Activated effector memory CD4-positive, alpha-beta T cell treated with anti-CD3 and anti-CD28 coated beads, Interleukin-2, amount 50 U/mL, for 16 hours (primary cell): ENCODE measurements at places on chromosomes 13 and 19.

- DNase-seq, result no peak
Measured at GRCh38 chr19:40339018-40339728, 9.0 kb downstream of the C19orf47 start.

DNA sequence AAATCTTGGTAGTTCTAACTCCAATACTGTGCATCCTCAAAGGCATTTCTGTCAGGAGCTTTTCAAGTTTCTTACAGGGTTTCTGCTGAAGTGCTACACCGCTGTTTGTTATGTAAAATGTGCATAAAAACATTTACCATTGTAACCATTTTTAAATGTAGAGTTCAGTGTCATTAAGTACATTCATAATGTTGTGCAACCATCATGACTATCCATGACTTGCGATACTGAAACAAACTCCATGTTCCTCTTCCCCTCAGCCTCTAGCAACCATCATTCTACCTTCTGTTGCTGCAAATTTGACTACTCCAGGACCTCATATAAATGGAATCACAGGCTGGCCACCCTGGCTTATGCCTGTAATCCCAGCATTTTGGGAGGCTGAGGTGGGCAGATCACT, 14.4 kb upstream of the SLC25A42 start:
- no peak for DNase-seq

- DNase-seq, result peak; percentile 36
Measured at GRCh38 chr13:111667757-111668156, 347.3 kb downstream of the TEX29 start.

DNA sequence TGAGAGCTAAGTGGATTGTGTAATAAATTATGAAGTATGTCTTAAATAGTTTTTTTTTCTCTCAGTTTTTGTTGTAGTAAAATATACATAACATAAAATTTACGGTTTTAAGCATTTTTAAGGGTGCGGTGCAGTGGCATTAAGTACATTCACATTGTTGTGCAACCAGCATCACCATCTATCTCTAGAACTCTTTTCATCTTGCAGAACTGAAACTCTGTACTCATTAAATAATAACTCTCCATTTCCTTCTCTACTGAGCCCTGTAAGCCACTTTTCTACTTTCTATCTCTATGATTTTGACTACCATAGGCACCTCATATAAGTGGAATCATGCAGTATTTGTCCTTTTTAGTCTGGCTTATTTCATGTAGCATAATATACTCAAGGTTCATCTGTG, 87.1 kb downstream of the GJA3 start:
- DNase-seq, result no peak

DNA sequence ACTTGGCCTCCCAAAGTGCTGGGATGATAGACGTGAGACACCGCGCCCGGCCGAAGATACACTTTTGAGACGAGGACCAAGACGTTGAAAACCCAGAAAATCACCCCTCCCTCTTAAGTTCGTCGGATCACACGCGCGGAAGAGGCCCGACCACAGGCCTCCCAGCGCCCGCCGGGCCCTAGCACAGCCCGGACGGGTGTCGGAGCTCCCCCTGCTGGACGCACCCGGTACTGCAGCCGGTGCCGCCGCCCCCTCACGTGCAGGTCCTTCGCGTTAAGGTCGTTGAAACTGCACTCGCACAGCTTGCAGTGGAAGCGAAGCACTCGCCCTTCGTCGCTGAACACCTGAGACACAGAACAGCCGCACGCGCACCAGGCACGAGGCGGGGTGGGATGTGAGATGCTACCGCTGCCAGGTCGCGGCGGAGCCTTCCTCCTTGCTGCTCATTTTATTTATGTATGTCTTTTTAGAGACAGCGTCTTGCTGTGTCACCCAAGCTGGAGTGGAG, 35.7 kb upstream of the MATK start:
- peak; percentile 95 for DNase-seq

GRCh38 chr13:48637601-48638000, 16.1 kb upstream of the CYSLTR2 start:
- no peak for DNase-seq

GRCh38 chr19:51542699-51543098, 11.2 kb upstream of the SIGLEC6 start:
- no peak for DNase-seq

DNA sequence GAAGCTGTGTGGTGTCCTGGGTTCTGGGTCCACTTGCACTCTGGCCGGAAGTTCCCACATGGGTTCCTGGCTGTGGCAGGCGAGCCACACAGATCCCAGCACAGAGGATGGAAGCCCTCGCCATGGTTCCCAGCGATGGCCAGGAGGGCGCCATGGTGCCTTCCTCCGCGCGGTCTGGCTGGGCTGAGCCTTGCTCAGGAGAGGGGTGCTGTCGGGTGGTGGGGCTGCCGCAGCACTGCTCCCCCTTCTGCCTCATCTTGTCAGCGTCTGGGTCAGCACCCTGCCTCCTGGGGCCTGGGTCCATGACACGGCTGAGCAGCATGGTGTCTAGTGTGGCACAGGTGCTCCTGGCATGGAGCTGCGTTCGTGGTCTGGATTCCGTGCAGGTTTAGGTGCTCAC, 33.5 kb downstream of the DOT1L start:
- DNase-seq, result no peak

DNA sequence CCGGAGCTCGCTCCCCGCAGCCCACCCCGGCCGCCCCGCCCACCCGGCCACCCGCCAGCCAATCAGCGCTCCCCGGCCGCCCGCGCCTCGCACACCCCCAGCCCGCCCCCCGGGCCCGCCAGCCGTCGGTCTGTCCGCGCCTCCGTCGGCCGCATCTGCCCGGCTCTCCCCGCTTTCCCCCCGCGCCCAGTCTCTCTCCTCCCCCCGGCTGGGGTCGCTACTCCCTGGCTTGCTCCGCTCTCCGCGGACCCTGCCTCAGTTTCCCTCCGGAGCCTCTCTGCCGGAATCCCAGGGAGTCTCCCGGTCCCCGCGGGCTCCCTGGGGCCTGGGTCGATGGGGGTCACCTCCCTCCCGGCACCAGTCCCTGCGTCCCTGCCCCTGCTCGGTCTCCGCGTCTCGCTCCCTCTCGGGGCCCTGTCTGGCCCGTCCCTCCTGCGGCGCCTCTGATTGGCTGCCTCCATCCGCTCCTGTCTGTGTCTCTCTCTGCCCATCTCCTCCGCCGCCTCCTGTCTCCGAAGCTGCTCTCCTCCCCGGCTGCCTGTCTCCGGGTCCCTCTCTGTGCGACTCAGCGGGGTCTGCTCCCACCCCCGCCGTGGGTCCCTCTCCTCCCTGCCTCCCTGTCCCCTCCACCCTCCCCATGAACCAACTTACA, 484 bp downstream of the IL11 start:
- DNase-seq, result peak; percentile 73

DNA sequence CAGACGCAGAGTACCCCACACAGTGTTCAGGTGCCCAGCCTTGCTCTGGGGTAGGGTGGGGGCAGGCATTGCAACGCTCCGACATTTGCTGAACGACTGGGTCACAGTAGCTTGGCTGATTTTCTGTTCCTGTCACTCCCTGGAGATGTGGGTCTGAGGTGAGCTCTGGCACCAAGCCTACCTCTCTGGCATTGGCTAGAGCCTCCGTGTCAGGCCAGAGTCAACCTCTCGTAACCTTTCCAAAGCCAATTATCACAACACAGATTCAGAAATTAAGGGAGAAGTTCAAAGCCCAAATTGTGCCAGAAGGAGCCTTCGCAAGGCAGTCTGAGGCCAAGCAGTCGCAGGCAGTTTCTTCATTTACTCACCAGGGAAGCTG, 117.2 kb downstream of the IRS2 start:
- no peak for DNase-seq

DNA sequence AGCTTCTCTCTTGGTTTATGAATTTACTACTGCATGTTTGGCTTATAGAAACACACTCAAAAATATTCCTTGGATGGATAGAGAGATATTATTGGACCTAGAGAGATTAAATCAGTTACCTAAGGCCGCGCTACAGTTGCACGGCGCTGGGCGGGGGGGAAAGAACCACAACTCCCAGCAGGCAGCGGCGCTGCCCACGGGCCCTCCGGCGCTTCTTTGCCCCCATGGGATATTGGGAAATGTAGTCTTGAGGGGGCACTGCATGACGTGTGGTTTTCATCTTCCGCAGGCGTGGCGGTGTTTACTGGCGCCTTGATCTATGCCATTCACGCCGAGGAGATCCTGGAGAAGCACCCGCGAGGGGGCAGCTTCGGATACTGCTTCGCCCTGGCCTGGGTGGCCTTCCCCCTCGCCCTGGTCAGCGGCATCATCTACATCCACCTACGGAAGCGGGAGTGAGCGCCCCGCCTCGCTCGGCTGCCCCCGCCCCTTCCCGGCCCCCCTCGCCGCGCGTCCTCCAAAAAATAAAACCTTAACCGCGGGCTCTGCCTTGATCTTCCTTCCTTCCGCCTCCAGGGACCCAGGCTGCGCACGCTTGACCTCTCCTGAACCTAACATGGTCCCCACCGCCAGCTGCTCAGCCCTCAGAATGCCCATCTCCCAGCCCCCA, 4.8 kb downstream of the EMP3 start:
- peak; percentile 94 for DNase-seq

DNA sequence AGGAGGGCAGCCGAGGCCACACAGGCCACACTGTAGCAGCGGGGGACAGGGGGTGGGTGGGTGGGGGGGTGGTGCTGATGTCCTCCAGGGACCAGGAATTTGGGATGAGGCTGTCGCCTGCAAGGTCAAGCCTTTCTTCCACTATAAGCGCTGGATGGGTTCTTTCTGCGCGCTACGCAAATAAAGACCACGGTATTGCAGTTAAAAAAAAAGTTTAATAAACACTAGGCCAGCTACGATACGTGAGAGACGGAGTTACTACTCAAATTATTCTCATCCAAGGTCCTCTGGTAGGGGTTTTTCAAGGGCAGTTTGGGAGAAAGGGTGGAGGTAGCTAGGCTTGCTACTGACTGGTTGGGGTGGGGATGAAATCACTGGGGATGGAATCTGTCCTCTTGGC, 508 bp upstream of the ZNF44 start:
- no peak for DNase-seq

DNA sequence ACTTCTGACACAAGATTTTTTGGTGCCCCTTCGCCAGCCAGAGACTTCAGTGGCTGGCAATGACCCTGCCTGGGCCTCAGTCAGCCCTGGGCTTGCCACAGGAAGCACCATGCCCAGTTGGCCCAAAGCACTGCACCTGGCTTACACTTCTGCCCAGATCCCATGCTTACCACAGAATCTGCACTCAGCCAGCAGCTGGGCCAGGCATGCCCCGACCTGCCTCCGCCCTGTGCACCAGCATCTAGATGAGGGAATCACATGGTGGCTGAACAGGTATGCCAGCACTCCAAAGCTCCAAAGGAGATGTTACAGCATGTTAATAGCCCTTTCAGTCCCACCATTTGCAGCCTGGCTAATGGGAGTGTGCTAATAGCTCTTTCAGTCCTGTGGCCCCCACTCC, 690.9 kb downstream of the SLITRK6 start:
- DNase-seq, result no peak

- peak; percentile 91 for DNase-seq
Measured at GRCh38 chr19:3125900-3126524, 9.8 kb upstream of the GNA15 start.

DNA sequence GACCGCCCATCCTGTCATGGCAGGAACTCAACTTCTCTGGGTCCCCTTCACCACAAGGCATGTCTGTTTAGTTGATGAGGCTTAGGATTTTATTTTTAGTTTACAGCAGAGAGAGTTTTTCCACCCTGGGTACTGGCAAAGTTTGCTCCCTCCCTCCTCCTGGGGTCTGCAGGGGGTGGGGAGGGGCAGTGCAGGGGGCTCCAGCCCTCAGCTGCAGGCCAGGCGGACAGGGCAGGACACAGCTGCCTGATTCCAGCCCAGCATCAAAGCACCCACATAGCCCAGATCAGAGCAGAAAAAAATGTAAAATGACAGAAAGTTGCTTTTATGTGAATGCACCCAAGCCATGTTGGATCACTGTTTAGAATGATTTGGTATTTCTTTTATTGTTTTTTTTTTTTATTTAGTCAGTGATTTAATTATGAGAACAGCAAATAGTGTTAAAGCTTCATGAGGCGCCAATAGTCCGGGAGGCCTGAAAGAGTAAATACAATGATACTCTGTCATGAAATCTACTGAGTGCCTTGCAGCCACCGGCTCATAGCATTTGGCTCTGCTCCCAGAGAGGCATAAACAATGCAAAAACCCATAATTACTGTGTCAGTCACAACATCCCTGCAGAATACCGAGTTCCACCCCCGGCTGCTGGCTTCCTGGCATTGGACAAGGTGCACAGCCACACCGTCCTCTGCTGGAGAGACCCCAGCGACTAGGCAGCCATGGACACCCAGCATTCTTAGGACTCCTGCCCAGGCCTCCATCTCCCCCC, 923.5 kb downstream of the UQCRFS1 start:
- no peak for DNase-seq

DNA sequence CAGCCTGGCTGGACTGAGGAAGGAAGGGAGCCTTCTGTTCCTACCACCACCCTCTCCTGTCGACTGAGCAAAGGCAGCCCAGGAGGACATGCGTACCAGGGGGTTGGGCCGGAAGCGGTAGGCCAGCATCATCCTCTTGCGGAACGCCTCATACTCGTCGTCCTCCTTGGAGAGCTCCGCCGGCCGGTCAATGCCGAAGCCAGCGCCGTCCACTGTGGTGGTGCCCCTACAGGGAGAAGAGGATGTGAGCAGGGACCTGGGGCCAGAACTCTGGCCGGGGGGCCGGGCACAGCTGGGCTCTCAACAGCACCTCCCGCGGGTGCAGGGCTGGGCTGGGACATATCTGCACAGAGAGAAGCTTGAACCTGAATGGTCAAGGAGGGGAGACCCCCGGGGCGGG, 3.8 kb upstream of the TM6SF2 start:
- no peak for DNase-seq

DNA sequence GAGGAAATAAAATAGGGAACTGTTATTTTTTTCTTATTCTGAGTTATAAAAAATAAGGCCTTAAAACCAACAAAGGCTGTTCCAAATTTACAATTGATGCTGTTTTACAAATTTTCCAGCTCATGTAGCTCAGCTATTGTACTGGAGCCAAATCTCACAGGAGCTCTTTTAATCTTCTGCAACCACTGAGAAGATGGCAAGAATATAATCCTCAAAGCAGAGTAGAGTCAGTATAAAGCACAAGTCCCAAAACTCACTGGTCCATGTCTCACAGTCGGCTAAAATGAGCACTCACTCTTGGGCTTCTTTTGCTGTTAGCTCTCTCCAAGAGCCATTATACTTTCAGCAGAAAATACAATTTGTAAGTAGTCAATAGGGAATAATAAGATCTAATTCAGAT, 1074.4 kb upstream of the PRR20A start:
- DNase-seq, result no peak

GRCh38 chr19:50908336-50908735, 2.9 kb downstream of the KLK4 start:
- no peak for DNase-seq
